Erythroblast (primary cell): ENCODE measurements at places on chromosomes 16 and 17.

GRCh38 chr16:49800876-49801275, 55.0 kb downstream of the ZNF423 start:
- no peak for DNase-seq

GRCh38 chr17:39611401-39612112, 3.8 kb upstream of the NEUROD2 start:
- no peak for DNase-seq

GRCh38 chr17:65060631-65061254, 4.2 kb upstream of the GNA13 start:
- DNase-seq = no peak

DNA sequence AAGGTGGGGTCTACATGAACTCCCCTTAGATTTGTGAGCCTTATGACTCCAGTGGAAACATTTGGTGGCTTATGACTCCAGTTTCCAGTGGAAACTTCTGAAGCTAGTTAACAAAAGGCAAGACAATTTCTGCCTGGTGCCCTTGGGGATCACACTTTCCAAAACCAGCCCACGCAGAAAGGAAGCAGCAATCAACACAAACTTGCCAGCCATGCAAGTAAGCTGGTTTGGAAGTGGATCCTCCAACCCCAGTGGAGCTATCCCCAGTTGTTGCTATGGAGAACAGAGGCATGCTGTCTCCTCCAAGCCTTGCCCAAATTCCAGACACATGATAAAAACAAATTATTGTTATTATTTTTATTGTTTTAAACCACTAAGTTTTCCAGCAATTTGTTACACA, 130.9 kb downstream of the CDH11 start:
- DNase-seq = no peak

GRCh38 chr17:82754297-82755208, 2.7 kb downstream of the TBCD start:
- DNase-seq = peak; percentile 40

DNA sequence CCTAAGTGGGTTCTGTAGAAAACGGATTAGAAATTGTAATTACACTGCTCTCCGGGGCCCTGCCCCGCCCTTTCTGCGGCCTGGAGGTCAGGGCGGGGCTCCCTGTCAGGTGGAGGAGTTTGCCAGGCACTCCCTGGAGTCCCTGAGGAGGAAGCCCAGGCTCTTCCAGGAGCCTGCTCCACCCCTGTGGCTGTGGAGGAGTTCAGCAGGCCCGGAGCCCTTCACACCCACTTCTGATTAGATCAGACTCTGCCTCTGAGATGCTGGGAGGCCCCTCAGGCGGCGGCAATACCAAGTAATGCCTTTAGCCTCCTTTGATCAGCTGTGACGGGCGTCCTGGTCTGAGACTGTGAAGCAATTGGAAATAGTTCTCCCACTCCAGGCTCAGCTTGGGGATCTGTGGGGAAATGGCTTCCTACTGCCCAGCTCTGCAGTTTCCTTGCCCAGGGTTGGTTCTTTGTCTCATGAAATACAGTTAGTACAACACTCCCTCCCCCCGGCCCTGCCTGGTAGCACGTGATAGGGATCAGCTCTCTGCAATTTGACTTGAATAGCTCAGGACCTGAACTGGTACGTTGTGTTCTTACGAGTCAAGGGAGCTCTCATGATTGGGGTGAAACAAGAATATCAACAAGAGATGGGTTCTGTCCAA, 22.3 kb downstream of the BAIAP2 start:
- peak; percentile 83 for DNase-seq

- DNase-seq = peak; percentile 94
Observed at GRCh38 chr17:75124041-75124818, 7.3 kb downstream of the NT5C start.

GRCh38 chr17:78132767-78133178, 2.2 kb downstream of the TMC8 start:
- no peak for DNase-seq

- DNase-seq = no peak
Observed at GRCh38 chr17:3798273-3799180, 2.5 kb downstream of the ITGAE start.

DNA sequence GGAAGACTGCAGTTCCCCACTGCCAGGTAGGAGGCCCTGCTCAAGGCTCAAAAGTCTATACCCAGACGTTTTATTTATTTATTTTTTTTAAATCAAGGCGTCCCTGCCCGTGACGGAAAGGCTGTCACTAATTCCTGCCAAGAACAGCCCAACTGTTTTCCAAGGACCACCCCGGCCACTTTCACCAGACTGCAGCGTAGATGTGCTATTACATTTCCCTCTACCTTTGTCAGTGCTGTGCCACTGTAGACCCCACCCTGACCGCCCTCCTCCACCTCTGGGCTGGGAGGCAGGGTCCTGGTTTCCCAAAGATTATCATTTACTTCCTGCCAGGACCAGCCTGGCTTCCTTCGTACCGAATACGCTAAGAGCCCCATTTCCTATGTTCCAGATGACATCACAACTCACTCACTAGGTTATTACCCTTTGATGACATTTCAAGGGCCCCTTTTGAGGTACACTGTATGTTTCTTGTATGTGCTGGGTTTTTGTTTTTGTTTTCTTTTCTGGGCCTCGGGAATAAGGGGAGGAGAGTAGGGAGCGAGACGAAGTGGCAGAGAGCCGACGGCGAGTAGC, 6.3 kb upstream of the RNF227 start:
- no peak for DNase-seq

DNA sequence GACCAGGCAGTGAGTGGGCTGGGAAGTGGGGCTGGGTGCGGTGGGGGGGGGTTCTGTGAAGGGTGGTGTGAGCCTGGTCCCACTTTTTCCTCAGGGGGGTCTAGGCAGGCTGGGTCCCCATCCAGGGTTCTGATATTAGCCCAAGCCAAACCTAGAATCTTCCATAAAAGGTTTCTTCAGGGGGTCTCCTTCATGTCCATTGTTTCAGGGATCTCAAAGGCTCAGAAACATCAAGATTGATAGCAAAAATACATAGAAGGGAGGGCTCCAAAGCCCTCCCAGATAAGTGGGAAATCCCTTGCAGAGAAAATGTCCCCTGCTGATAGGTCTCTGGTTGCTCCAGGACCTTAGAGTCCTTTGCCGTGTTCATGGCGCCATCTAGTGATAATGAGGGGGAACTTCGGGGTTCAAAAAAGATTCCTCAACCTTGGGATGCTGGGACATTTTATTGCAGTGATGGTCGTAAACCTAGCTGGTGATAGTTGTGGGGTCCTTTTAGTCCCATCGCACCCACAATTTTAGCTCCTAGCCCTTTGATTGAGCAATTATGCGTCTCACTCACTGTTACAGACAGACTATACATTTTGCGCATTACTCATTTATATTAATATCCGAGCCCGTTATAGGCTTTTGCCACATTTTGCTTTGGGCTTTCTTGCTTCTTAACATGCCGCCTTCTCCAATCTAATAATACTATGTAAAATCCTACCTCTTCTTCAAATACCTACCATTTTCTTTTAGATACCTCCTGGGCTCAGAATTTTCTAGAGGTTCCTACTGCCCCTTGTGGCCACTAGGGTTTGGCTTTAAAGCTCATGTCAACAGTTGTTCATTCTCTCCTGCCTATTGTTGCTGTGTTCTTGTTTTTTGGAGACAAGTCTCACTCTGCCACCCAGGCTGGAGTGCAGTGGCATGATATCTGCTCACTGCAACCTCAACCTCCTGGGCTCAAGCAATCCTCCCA, 35.1 kb downstream of the IGF2BP1 start:
- DNase-seq = peak; percentile 84

GRCh38 chr16:74982256-74982655, 2.7 kb downstream of the WDR59 start:
- no peak for DNase-seq

DNA sequence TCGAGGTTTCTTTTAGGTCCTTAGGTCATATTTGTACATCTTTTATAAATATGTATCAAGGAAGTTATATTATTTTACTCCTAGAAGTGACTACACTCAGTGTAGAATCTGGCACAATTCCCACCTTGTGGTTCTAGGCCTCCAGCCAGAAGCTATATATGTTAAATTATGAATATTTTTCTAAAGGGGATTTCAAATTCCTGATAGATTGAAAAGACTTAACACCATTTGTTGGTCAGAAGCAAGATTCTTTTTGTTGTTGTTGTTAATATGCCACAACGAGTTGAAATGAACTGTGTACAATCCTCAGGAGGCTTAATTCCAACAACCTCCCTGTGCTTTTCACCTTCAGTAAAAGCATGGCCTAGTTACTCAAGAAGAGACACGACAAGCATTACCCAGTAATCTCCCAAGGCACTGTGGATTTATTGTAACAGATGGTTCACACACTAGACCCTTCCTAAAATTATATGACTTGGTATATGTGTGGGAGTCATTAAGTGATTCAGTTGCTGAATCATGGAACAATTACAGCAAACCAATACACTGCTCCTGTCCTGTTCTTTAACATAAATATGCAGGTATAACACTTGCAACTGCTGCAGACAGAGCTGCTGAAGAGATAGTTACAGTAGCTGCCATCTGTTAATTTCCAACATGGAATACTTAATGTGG, 964.4 kb upstream of the GOT2 start:
- no peak for DNase-seq

GRCh38 chr17:43931062-43931571, 11.2 kb downstream of the PPY start:
- no peak for DNase-seq

DNA sequence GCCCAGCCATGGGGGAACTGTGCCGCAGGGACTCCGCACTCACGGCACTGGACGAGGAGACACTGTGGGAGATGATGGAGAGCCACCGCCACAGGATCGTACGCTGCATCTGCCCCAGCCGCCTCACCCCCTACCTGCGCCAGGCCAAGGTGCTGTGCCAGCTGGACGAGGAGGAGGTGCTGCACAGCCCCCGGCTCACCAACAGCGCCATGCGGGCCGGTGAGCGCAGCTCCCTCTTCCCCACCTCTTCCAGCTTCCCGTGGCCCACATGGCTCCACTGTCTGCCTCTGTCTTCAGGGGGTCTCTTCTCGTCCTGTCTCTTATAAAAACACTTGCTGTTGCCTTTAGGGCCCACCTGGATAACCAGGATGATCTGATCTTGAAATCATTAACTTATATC, 11.6 kb downstream of the CARD14 start:
- no peak for DNase-seq

- DNase-seq = no peak
Observed at GRCh38 chr17:31320241-31320640, 1.2 kb downstream of the EVI2A start.

- no peak for DNase-seq
Observed at GRCh38 chr17:78826836-78827509, 13.6 kb downstream of the USP36 start.

DNA sequence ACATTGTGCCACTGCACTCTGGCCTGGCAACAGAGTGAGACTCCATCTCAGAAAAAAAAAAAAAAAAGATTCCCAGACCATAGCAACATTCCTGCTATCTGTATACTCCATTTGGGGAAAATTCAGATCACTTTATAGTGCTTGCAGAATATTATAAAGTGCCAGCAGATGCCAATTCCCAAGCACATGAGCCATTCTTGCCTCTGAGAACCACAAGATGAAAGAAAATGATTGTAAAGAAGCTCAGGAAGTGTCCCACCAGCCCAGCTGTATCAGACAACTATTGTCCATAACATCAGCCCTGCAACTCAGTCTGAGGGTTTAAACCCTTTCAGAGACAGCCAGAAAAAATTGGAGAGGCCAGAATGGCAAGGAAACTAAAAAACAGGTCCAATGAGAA, 69.0 kb downstream of the HS3ST2 start:
- DNase-seq = no peak

DNA sequence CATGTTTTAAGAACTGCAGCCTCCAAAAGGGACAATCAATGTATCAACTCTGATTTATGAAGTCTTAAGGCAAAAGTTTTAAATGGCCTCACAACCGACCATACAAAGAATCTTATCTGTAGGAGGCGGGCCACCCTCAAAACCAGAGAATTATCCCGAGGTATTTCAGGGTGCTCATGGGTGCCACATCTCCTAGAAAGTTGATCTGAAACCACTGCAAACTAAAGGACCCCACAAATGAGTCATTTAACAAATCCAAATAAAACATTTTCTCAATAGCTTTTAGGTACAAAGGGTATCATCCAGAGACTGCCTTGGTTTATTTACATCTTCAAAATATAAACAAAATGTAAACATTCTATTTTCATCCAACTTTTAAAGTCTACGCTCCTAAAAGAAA, 6.8 kb downstream of the ERN1 start:
- no peak for DNase-seq

GRCh38 chr17:69677130-69677529, 262.6 kb downstream of the MAP2K6 start:
- DNase-seq = no peak

GRCh38 chr17:3032258-3033247, 30.9 kb downstream of the OR1D5 start:
- no peak for DNase-seq

DNA sequence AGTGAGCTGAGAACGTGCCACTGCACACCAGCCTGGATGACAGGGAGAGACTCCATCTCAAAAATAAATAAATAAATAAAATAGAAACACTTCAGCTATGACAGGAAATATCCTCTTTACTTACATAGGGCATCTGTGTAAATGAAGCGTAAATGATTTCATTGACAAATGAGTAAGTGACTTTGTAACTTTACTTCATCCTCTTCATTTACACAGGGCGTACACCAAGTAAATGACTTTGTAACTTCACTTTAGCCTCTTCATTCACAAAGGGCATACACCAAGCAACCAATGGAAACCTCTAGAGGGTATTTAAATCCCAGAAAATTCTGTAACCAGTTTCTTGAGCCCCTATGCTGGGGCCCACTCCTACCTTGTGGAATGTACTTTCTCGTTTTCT, 16.2 kb upstream of the KLHDC4 start:
- DNase-seq = no peak

DNA sequence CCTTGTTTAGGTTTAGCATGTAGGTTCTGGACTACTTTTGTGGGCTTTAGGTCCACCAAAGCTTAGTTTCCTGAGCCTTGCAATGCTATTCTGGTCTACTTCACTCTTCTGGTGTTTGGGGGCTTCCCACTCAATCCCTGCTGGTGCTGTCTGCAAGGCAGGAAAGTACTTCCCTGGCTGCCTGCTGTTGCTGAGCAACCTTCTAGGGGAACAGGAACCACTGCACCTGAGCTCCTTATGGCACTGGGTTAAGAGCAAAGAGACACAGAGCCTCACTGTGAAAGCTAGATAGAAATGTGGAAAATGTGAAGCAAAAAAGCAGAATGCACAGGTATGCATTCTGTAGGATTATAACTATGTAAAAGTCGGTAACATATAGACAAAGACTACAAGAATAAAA, 17.0 kb downstream of the MPO start:
- DNase-seq = no peak

DNA sequence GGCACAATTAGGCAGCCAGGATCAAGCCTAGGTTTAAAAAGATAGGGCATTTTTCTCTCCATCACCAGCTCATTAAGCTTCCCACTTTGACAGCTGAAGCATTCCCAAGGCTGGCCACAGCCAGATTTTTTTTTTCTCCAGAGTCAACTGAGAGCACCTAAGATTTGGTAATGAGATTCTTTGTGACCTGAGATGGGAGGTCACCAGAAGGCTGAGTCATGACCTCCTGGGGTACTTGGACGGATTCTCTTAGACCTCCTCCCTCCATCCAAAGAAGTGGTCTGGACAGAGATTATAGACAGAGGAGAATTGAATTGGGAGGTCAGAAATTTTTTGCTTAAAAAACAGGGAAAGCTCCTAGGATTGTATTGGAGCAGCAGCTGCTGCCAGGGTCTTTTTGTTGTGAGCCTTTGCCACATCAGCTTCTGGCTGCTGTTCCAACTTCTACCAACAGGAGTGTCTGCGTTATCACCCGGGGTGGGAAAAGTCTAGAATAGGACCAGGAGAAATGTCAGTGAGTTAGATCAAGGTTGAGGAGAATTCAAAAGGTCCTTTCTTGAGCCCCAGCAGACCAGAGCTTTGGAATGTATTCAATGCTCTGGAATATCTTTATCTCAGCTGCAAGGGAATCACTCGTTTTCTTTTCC, 221.2 kb upstream of the N4BP1 start:
- no peak for DNase-seq
